ENCODE measurements at places on chromosomes 16 and 17.

GRCh38 chr17:29158488-29159275 is 21.5 kb downstream of the MYO18A start:
- no peak for DNase-seq

DNA sequence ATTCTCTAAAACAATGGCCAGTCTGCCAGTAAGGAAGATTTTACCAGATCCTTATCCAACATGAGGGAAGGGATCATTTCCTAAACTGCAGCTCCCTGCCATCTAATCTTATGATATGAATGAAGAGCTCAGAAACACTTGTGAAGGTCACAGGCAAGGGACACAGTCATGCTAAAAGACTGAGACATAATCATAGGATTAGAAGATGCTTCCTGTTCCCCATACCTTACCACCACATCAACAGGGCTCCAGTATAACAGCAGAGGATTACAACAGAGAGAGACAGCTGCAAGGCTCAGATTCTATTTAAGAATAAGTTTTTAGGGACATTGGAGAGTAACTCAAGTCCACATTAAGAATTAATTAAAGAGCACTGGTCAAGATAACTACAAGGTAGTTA is 93.3 kb downstream of the BRIP1 start:
- DNase-seq, result no peak

GRCh38 chr16:87707097-87707496 is 58.7 kb downstream of the KLHDC4 start:
- DNase-seq, result no peak

DNA sequence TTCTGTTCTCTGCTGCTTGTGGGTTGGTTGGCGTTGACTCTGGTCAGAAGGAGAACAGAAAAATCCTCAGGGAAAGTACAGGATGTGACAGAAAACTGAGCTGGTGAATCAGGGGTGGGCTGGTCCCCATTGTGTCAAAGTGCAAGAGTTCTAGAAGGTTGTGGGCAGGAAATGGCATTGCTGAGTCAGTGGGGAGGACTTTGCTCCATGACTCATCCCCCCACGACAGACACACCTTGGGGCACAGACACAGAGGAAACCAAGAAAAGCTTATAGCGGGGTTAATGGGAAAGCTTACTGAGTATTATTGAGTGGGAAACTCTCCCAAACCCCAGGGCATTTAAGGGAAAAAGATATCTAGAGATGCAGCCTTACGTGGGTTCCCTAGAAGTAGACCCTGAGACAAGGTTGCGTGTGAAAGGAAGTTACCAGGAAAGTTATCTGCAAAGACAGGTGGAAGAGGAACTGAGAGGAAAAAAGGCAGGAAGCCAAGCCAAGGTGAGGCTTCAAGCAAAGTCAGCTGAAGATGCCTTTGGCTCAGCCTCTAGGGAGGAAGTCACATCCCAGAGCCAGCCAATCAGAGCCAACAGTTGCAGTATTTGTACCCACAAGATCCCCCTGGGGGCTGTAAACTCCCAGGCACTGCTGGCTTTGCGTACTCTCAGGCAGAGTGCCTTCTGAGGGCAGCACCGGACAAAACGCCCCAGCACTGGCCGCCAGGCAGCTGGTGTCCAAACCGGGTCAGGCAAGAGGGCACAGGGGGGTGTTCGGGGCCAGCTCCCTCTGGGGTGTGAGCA is 86.4 kb downstream of the FOXL1 start:
- no peak for DNase-seq

DNA sequence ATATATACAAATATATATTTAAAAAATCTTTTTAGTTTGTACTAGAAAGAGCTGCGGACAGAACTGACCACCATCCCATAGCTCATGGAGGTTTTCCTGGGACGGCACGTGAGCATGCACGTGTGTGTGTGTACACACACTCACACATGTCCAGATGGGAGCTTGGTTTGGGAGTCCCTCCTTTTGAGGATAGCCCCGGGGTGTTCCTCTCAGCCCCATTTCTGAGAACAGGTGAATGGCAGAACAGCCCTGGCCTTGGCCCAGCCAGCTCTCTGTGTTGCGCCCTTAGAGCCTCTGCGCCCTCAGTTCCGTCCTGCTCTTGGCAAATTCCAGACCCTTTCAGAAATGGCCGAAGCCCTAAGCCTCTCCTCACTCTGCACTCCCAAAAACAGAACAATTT is 70.1 kb downstream of the AMFR start:
- DNase-seq, result no peak

- no peak for DNase-seq
Observed at GRCh38 chr16:27270349-27270748, 1.8 kb upstream of the NSMCE1 start.

DNA sequence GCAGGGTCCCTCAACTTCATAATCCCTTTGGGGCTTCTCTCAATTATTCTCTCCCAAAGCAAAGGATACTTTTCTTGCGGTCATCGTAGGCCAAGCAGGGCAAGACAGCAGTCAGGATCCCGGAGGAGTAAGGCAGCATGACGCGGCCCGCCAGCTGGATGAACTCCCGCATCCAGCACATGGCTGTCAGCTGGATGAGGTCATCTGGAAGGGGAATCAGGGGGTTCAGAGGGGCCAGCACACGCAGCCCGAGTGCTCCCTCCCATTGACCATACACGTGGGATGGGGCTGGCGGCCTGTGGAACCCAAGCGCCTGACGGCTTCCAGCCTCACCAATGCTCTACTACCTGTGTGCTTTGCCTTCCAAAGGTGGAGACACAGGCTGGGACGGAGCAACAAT is 19.2 kb downstream of the VAC14 start:
- no peak for DNase-seq

DNA sequence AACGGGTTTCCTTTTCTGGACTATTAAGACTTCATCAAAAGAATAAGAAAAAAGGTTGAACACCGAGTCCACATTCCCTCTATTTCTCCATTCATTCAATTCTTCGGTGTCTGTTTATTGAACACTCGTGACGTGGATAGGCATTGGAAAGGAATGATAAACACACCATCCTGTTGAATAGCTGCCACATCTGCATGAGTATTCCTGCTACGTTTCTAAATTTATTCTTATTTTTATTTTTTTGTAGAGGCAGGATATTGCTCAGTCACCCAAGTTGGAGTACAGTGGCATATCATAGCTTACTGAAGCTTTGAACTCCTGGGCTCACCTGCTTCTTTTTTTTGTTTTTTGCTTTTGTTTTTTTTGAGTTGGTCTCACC is 80.8 kb upstream of the CIBAR2 start:
- no peak for DNase-seq

DNA sequence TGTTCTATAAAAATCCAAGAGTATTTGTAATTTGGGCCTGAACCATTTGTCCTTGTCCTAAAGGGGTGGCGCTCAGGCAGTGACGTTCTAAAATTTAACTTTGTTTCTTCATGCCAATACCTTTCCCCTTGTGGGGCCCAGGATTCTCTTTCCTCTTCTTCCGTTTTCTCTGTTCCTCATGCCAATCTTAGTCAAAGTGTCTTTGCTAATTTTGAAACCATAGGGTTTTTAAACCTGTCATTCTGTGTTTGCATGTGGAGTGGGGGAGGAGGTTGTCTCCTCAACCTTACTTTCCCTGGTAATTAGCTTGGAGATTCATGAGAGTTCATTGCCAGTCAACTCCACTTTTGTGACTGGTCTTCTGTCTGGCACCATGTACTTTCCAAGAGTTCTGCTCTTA is 337.1 kb downstream of the MAF start:
- DNase-seq, result no peak

GRCh38 chr17:924711-925475 is 54.7 kb downstream of the NXN start:
- DNase-seq, result no peak

DNA sequence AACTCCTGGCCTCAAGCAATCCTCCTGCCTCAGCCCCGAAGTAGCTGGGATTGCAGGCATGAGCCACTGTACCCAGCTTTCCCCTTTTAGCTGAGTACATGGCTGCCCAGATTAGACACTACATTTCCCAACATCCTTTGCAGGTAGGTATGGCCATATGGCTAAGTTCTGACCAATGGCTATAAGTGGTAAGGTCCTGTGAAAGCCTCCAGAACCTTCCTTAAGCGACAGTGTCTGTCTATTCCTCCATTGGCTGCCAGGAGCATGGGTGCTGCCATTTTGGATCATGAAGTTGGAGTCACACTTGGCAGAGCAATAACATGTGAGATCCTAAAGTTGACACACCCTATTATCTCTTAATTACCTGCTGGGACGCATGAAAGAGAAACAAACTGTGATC is 24.4 kb upstream of the CRHR1 start:
- DNase-seq, result no peak
